ENCODE measurements at places on chromosomes 6 and 20. TPM values are rescaled to one million over a fixed set of nuclear protein-coding genes. Genes with fewer than 3 reads are reported as not detected.

GRCh38 chr6:45002390-45003105 is 325.6 kb upstream of the RUNX2 start:
- H3K4me1 ChIP-seq: peaks cover 4% of the 10 kb centered on the region
- DNase-seq: no peak
- no peaks in the 10 kb centered on the region for H3K27me3 ChIP-seq
- H3K36me3 ChIP-seq: peaks cover 6% of the 10 kb centered on the region
- H3K27ac ChIP-seq: no peak overlapping the region

- H3K27me3 ChIP-seq: peaks cover 22% of the 10 kb centered on the region
- no peaks in the 10 kb centered on the region for H3K4me1 ChIP-seq
- no peak overlapping the region for H3K27ac ChIP-seq
- H3K36me3 ChIP-seq: no peaks in the 10 kb centered on the region
- no peak overlapping the region for H3K4me3 ChIP-seq
These were observed 532.3 kb upstream of the MMS22L start for GRCh38 chr6:97815301-97815812.

- no peak overlapping the region for H3K4me3 ChIP-seq
- no peaks in the 10 kb centered on the region for H3K4me1 ChIP-seq
- H3K36me3 ChIP-seq: no peaks in the 10 kb centered on the region
- no peak overlapping the region for H3K27ac ChIP-seq
- peak; percentile 42 for DNase-seq
- peaks cover 74% of the 10 kb centered on the region for H3K27me3 ChIP-seq
These were observed 163.9 kb downstream of the ANKRD60 start for GRCh38 chr20:58064411-58065010.

- peaks cover 32% of the 10 kb centered on the region for H3K27me3 ChIP-seq
- H3K27ac ChIP-seq: no peak overlapping the region
- no peak overlapping the region for H3K4me3 ChIP-seq
- no peak for DNase-seq
- no peaks in the 10 kb centered on the region for H3K4me1 ChIP-seq
These were observed 101.3 kb downstream of the VEGFA start for GRCh38 chr6:43871284-43871683.

GRCh38 chr20:23050076-23050838 is 785 bp upstream of the THBD start:
- peaks cover 39% of the 10 kb centered on the region for H3K4me1 ChIP-seq
- H3K4me3 ChIP-seq: peak overlapping the region; percentile 84
- H3K27ac ChIP-seq: peak overlapping the region; percentile 92
- no peaks in the 10 kb centered on the region for H3K27me3 ChIP-seq
- peaks cover 2% of the 10 kb centered on the region for H3K36me3 ChIP-seq

DNA sequence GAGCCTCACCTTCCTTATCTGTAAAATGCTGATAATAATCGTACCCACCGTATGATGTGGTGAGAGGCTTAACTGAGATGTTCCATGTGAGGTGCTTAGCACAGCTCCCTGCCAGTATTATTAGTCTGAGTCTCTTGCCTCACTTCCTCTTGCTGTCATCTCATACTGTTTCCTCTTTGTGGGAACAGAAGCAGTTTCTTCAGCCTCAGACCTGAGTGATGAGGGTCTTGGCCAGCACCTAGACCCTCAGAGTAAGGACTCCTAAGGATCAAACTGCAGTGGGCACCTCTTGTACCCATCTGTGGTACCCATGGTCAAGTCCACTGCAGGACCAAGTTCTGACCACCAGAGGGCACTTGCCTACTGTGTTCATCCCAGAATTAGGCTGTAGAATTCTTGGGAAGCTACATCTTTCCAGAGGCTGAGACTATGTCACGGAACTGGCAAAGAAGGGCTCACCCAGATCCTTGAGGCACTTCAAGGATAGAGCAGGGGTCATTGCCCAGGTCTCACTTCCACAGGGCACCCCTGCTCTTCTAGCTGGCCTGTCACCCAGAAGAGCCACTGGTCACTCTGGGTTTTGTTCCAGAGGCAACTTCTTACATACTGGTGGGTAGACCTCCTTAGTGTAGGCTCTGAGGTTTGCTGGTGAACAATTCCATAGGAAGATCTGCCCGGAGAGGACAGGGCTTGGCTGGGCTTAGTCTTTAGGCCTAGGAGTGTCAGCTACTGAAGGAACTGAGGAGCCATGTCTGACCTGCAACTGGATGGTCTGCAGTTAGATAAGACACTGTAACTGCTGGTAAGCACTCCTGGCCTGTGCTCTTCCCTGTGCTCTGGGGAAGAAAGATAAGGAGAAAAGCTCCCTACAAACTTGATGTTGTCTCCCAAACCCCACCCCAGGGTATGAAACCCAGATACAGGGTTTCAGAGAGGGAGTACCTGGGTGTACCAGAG is 20.6 kb upstream of the SGK2 start:
- DNase-seq: peak; percentile 89
- no peaks in the 10 kb centered on the region for H3K36me3 ChIP-seq

DNA sequence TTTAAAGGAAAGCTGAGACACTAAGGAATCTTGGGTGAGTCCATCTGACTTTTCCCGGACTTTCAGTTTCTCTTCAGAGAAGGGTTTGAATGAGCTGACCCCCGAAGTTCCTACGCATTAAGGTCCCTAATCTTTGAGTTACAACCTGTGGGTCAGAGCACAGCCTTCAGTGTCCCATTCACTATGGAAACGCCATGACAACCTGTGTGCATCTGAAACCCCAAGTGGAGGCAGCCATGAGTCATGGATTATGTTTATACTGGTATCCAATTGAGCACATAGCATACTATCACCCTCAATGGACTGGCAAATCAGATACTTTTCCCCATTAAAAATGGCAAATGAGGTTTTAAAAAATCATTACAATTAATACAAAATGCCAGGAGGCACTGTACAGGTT is 11.4 kb downstream of the MYLK4 start:
- H3K4me1 ChIP-seq: peaks cover 10% of the 10 kb centered on the region
- H3K4me3 ChIP-seq: no peak overlapping the region
- no peak overlapping the region for H3K27ac ChIP-seq
- H3K36me3 ChIP-seq: peaks cover 3% of the 10 kb centered on the region
- no peak for DNase-seq
- no peaks in the 10 kb centered on the region for H3K27me3 ChIP-seq

- no peak overlapping the region for H3K27ac ChIP-seq
- H3K36me3 ChIP-seq: no peaks in the 10 kb centered on the region
- no peak for DNase-seq
- H3K4me1 ChIP-seq: peaks cover 1% of the 10 kb centered on the region
- no peaks in the 10 kb centered on the region for H3K27me3 ChIP-seq
- no peak overlapping the region for H3K4me3 ChIP-seq
These were observed 86.2 kb upstream of the PRL start for GRCh38 chr6:22383016-22383415.

DNA sequence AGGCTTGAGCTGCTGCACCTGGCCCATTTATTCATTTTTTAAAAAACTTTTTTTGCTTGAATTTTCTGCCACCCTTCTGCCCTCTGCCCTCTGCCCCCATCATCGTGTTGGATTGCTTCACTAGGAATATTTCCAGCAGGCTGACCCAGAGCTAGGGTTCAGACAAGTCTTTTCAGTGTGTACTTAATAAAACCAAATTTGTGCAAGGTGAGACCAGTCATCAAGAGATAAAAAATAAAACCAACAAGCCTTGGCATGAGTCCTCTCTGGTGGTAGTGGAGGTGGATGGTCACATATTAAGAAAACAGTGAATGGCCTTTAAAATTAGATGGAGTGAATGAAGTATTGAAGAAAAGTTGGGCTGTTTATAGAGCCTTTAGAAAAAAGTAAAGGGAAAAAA is 239.6 kb downstream of the CDKAL1 start:
- no peak for DNase-seq

DNA sequence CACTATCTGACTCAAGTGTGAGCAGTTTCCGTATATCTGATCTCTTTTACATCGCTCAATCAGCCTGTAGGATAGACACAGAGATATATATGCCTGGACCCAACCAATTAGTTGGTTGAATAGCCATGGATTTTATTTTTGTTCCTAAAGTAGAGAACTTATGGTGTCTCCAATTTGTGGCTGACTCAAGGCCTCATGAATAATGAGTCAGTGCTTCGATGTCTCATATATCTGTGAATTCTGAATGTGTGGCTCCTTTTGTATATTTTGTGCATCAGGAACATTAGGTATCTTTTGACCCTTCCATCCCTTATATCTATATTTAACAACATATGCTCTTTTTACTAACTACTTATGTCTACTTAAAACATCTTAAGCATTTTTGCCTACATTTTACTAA is 64.5 kb downstream of the OR2B2 start:
- no peaks in the 10 kb centered on the region for H3K4me1 ChIP-seq
- no peak overlapping the region for H3K4me3 ChIP-seq
- no peak for DNase-seq
- no peak overlapping the region for H3K27ac ChIP-seq
- H3K27me3 ChIP-seq: peaks cover 4% of the 10 kb centered on the region
- H3K36me3 ChIP-seq: no peaks in the 10 kb centered on the region

DNA sequence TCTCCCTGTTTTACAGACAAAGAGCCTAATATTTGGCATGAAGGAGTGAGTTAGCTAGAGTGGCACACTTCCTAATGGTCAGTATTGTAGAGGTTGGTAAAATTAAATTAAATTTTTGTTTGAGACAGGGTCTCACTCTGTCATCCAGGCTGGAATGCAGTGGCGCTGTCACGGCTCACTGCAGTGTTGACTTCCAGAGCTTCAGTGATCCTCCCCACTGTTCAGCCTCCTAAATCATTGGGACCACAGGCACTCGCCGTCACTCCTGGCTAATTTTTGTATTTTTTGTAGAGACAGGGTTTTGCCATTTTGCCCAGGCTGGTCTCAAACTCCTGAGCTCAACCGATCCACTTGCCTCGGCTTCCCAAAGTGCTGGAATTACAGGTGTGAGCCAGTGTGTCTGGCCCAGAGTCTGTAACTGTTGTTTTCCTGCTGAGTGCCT is 70.9 kb downstream of the SCAND1 start:
- H3K4me3 ChIP-seq: no peak overlapping the region
- DNase-seq: no peak
- H3K4me1 ChIP-seq: peaks cover 34% of the 10 kb centered on the region
- H3K36me3 ChIP-seq: peaks cover 5% of the 10 kb centered on the region
- H3K27me3 ChIP-seq: no peaks in the 10 kb centered on the region

DNA sequence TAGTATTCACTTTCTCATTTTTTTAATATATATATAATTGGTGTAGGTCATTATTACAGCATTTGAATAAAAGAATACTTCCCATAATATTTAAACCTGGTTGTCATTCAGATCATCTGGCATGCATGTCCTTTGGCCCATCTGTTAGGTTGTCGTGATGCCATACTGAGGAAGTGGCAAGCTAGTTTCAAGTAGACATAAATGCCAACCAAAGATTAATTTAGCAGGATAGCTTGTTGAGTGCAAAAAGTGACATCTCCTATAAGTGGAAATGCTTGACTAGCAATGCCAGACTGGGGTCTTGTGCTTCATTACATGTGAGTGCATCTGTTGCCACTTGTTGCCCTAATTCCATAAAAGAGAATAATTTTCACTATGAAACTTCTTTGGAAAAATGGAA is 1044.7 kb downstream of the GRIK2 start:
- no peak overlapping the region for H3K27ac ChIP-seq
- peaks cover 5% of the 10 kb centered on the region for H3K4me1 ChIP-seq
- no peak overlapping the region for H3K4me3 ChIP-seq
- H3K36me3 ChIP-seq: no peaks in the 10 kb centered on the region

- peaks cover 11% of the 10 kb centered on the region for H3K4me1 ChIP-seq
- H3K36me3 ChIP-seq: no peaks in the 10 kb centered on the region
- peaks cover 18% of the 10 kb centered on the region for H3K27me3 ChIP-seq
- H3K27ac ChIP-seq: no peak overlapping the region
- peak overlapping the region; percentile 71 for H3K4me3 ChIP-seq
These were observed 91.9 kb upstream of the SIRPA start for GRCh38 chr20:1803061-1803931.

GRCh38 chr6:128443553-128443952 is 76.8 kb downstream of the PTPRK start:
- peaks cover 13% of the 10 kb centered on the region for H3K4me1 ChIP-seq
- H3K27ac ChIP-seq: no peak overlapping the region
- H3K27me3 ChIP-seq: no peaks in the 10 kb centered on the region
- no peak for DNase-seq
- peaks cover 8% of the 10 kb centered on the region for H3K36me3 ChIP-seq

GRCh38 chr20:24048024-24048611 is 59.5 kb upstream of the GGTLC1 start:
- no peak overlapping the region for H3K4me3 ChIP-seq
- H3K36me3 ChIP-seq: no peaks in the 10 kb centered on the region
- H3K27me3 ChIP-seq: peaks cover 2% of the 10 kb centered on the region
- no peaks in the 10 kb centered on the region for H3K4me1 ChIP-seq
- H3K27ac ChIP-seq: no peak overlapping the region

DNA sequence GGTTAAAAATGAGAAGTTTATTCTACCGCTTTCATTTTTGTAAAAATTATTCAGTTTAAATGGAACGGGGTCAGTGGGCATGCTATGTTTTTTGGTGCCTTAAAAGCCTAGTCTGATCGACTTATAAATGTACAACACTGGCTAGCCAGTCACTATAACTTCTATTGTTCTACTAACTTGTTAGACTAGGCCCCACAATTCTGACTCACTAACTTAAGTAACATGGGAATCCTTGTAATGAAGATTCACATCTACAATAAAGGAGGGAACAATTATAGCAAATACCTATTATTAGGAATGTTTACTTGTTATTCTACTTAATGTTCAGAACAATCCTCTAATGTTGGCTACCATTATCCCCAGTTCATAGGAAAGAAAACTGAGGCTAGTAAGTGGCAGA is 28.5 kb downstream of the REPS1 start:
- peaks cover 24% of the 10 kb centered on the region for H3K4me1 ChIP-seq
- no peaks in the 10 kb centered on the region for H3K27me3 ChIP-seq
- H3K27ac ChIP-seq: no peak overlapping the region
- no peaks in the 10 kb centered on the region for H3K36me3 ChIP-seq
- H3K4me3 ChIP-seq: no peak overlapping the region
- no peak for DNase-seq

DNA sequence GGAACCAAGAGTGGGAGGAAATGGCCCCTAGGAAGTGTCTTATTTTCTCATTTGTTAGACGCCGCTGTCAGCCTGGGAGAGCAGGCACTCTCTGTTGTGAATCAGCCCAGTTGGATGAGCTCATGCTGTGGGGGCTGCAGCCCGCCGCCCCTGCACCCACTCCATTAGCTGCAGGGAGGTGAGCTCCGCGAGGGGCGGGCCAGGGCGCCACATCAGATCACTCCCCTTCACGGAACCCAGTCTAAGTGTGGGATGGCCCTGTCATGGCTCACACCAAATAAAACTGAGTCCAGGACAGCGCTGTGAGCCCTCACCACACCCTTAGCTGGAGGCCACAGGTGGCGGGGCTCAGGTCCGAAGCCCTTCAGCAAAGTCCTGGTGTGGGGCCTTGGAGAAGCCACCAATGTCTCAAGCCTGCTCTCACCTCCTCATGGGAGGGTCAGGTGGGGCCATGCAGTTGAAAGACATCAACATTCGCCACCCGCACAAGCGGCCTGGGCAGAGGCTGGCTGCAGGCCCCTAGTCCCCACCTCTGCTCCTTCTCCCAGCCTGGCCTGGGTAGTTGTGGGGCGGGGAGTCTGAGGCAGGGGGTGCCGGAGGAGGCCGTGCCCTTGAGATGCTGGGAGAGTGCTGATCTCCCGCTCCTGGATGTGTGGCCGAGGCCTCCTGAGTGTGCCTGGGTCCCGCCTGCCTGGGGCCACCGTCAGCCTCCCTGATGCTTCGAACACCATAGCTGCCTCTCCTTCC is 66.2 kb upstream of the SLCO4A1 start:
- DNase-seq: no peak
- H3K27me3 ChIP-seq: peaks cover 27% of the 10 kb centered on the region
- no peaks in the 10 kb centered on the region for H3K36me3 ChIP-seq
- no peaks in the 10 kb centered on the region for H3K4me1 ChIP-seq
- H3K27ac ChIP-seq: no peak overlapping the region
- no peak overlapping the region for H3K4me3 ChIP-seq

The TRIM10 gene
- total RNA-seq: not detected

The GDAP1L1 gene
- total RNA-seq: not detected

The BTN3A1 gene
- 21.1 TPM for total RNA-seq

The C20orf141 gene
- not detected for total RNA-seq

The RAB44 gene
- not detected for total RNA-seq

The MCM8 gene
- total RNA-seq: 6.3 TPM

The COL12A1 gene
- 2,335 TPM for total RNA-seq
